HS-27A (cell line): ENCODE measurements at places on chromosomes 2 and 18.

DNA sequence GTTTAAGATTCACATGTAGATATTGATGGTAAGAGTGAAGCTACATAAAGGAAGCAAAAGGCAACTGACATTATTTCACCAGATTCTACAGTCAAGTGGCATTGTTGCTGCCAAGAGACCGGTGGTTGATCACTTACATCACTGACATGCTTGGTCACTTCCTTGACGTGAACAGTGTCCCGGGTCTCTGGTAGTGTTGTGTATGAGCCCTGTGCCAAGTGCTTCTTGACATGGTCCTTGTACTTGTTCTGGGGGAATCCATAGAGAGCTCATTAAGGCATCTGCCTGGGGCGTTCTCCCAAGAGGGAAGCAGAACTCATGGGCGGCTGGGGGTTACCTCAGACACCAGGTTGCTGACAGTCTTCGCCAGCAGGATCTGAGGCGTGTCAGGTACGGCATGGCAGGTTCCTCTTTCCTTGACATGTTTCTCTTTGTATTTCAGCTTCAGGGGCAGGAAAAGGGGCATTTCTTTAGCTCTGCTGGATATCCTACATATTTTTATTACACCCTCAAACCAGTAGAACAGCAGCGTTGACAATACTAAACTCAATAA, 116.2 kb downstream of the RIF1 start:
- DNase-seq, result no peak

DNA sequence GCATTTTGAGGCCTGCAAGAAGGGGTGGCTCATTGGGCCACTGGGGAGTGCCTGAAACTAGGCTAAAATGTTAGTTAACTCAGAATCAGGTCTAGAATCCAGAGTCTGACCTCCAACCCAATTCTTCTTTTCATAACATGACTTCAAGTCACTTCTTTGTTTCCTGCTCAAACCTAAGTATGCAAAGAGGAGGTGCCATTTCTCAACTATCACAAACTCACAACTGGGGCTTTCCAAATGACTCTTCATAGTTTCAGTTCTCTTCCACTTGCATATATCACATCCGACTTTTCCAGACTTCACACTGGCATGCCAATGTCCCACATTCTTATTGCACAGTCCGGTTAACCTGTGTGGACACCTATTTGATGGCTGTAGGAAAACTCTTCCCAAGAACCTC, 211.6 kb downstream of the TCF4 start:
- DNase-seq, result no peak

GRCh38 chr2:212777020-212777491, 238.5 kb upstream of the ERBB4 start:
- DNase-seq, result no peak

DNA sequence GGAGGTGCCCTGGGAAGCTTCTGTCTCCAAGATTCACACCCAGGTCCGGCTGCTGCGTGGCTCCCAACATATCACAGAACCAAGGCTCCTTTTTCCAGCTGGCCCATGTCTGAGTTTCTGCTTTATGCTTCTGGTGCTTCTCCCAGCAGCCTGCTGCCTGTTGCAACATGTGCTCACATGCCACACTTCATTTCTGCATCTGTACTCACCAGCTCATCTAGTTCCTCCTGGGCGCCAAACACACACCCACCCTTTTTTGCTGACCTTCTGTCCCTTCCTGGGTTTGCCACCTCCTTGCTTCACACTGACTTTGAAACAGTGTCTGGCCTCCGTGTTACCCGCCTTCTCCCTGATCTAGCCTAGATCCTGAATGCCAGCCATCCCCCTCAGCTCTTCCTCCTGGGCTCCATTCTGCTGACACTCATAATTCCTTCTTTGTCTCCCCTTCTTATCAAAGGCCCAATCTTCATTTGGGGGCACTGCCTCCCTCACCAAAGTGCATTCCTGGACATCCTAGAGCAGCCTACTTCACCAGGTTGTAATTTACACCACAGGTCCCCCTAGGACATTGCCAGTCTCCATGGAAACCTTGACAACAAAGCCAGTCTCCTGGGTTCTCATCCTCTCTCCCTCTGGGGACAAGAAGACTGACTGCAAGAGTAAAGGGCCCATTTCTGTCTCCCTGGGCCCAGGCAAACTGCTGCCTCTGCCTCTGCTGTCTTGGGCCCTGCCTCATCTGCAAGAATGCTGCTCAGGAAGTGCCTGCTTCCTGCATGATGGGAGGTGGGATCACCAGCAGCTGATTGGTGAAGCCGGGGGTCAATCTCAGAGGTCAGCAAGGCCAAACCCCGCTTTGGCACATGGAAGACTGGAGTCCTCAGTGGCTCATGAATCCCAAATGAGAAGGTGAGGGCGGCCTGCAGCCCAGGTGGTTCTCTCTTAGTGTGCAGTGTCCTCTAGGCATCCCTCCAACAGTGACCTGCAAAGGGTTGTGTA, 13.9 kb upstream of the PROM2 start:
- DNase-seq, result no peak

DNA sequence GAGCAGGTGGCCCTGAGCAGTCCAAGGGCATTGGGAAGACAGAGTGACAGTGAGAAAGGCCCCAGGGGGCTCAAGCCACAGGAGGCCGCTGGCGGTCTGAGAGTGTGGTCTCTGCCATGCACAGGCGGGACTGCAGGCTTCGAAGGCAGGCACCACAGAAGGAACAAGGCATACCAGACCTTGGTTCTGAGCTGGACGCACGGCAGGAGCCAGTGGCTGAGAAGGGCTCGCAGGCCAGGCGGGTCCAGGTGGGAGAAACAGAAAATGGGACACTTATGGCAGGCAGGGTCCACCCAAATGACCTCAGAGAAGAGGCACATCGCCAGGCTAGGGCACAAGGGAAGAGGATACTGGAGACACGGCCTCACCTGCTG, 14.9 kb downstream of the HJURP start:
- no peak for DNase-seq

DNA sequence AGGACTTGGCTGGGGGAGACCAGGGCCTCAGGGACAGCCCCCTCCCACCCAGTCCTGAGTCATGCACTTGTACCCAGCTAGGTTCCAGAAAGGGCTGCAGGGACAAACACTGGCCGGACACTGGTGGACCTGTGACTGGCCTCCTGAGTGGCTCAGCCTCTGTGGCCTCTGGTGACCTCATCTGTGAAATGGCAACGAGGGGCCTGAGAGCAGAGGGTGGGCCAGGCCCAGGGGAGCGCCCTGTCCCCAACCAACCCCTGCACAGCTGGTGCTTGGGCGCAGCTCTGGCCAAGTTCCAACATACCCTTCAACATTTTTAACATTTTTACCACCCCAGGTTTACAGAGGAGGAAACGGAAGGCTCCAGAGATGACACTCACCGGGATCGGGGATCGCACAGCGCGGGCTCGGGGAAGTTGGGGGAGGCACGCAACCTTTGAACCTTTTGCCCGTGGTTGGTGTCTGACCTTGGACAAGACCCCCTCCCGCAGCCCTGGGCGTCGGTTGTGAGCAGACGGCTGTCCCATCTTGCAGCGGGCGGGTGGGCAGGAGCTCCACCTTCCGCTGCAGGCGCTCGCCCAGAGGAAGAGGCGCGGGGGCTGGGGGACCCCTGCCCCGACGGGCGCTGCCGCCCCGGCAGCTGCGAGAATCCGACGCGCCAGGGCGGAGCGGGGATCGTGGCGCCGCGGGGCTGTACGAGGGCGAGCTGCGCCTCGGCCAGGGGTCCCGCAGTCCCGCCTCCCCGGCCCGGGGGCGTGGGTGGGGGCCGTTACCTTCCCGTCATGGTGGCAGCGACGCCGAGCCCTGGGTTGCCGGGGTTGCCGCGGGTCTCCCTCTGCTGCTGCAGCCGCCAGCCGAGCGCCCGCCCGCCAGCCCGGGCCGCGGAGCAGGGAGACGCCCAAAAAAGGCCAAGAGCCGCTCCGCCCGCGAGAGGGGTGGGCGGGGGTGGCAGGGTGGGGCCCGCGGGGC, 805 bp downstream of the LIMS2 start:
- peak; percentile 71 for DNase-seq

GRCh38 chr18:61910101-61910500, 17.3 kb upstream of the RNF152 start:
- no peak for DNase-seq

- DNase-seq, result peak; percentile 81
These were observed 7.2 kb upstream of the PROC start for GRCh38 chr2:127410871-127411652.

DNA sequence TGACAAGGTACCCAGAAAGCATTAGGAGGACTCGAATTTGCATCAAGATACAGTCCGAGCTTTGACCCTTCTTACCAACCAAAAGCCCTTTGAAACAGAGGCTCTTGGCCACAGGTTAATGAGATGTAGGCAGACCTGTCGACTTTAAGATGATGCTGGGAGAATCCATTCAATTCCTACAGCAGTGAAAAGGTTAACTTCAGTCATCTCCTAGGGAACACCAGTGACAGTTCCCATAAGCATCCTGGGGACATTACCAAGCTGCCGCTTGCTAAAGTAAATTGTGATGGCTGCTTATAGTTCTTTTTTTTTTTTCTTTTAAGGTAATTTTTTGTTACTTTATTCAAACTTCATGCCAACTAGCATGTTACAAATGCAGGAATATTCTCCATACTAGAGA, 379.3 kb downstream of the SOX11 start:
- DNase-seq, result no peak

GRCh38 chr2:239858179-239858578, 167.0 kb downstream of the NDUFA10 start:
- no peak for DNase-seq

GRCh38 chr18:676069-676468, 18.6 kb downstream of the TYMS start:
- DNase-seq, result no peak

GRCh38 chr2:170996316-170996715, 67.3 kb downstream of the GORASP2 start:
- DNase-seq, result no peak

- DNase-seq, result no peak
These were observed 21.1 kb downstream of the CPS1 start for GRCh38 chr2:210577263-210578071.
